CD4-positive, alpha-beta memory T cell (primary cell): ENCODE measurements at places on chromosomes 6 and 20.

DNA sequence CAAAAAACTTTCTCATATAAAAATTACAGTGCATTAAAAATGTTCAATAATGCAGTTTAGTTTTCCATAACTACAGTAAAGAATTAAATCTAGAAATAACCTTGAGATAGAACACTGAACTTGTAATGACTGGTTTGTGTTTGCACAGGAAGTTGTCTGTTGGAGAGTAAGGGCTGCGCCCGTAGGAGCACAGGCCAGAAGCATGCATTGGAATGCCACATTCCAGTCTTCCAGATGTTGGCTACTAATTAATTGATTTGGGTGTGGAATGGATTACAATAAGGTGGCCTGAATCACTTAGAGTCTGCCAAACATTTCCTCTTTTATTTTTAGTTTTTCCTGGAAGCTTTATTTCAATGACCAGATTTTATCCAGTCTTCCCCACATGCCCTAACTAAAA is 582.6 kb upstream of the MMS22L start:
- H3K27me3 ChIP-seq = no peaks in the 10 kb centered on the region
- H3K4me3 ChIP-seq = no peak overlapping the region
- H3K27ac ChIP-seq = no peak overlapping the region
- DNase-seq = no peak
- H3K4me1 ChIP-seq = no peaks in the 10 kb centered on the region
- no peaks in the 10 kb centered on the region for H3K36me3 ChIP-seq

GRCh38 chr20:48295966-48296421 is 510.7 kb upstream of the SULF2 start:
- H3K4me1 ChIP-seq = no peaks in the 10 kb centered on the region
- no peaks in the 10 kb centered on the region for H3K27me3 ChIP-seq
- H3K4me3 ChIP-seq = no peak overlapping the region

GRCh38 chr20:1150218-1150617 is 31.8 kb downstream of the PSMF1 start:
- no peak for DNase-seq
- no peaks in the 10 kb centered on the region for H3K27me3 ChIP-seq
- H3K36me3 ChIP-seq = peaks cover 22% of the 10 kb centered on the region
- H3K27ac ChIP-seq = no peak overlapping the region
- H3K4me1 ChIP-seq = peaks cover 4% of the 10 kb centered on the region

DNA sequence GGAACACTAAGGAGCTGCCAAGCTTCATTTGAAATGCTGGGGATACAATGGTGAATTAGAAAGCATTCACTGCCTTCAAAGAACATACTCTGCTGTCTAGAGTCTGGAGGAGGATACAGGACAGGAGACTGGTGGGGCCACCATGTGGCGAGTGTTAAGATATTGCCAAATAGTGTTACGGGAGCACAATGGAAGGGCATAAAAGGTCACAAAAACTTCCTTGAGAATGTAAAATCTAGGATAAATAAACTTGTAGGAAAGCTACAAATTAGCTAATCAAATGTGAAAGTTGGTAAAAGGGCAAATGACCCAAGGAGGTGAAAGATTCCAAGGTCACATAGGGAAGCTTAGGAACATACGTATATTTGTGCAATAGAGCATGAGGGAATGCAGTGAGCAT is 271.7 kb downstream of the RFPL4B start:
- H3K4me1 ChIP-seq = no peaks in the 10 kb centered on the region
- H3K27me3 ChIP-seq = no peaks in the 10 kb centered on the region
- no peaks in the 10 kb centered on the region for H3K36me3 ChIP-seq
- H3K4me3 ChIP-seq = no peak overlapping the region
- no peak for DNase-seq

DNA sequence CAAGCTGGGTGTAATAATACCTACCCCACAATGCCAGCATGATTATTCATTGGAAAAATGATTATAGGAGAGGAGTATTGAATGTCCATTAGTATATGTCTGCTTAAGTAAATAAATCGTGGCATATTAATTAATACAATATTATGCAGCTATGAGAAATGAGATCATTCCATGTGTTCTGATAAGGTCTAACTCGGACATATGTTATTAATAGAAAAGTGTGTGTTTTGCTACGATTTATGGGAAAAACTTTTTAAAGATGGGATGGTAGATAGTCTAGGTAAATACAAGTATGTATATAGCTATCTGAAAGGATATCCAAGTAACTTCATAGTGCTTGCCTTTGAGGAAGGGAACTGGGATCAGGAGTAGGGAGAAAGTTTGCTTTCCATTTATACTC is 61.5 kb upstream of the CDKAL1 start:
- H3K4me1 ChIP-seq = no peaks in the 10 kb centered on the region
- H3K36me3 ChIP-seq = no peaks in the 10 kb centered on the region
- no peak for DNase-seq
- no peak overlapping the region for H3K27ac ChIP-seq

- H3K27ac ChIP-seq = no peak overlapping the region
- no peak overlapping the region for H3K4me3 ChIP-seq
- DNase-seq = no peak
- no peaks in the 10 kb centered on the region for H3K36me3 ChIP-seq
These were observed 139.7 kb upstream of the FLRT3 start for GRCh38 chr20:14477125-14477524.

- H3K4me1 ChIP-seq = no peaks in the 10 kb centered on the region
- no peak for DNase-seq
- H3K36me3 ChIP-seq = no peaks in the 10 kb centered on the region
- H3K27me3 ChIP-seq = no peaks in the 10 kb centered on the region
- no peak overlapping the region for H3K27ac ChIP-seq
These were observed 73.7 kb downstream of the SMLR1 start for GRCh38 chr6:130900913-130901312.

DNA sequence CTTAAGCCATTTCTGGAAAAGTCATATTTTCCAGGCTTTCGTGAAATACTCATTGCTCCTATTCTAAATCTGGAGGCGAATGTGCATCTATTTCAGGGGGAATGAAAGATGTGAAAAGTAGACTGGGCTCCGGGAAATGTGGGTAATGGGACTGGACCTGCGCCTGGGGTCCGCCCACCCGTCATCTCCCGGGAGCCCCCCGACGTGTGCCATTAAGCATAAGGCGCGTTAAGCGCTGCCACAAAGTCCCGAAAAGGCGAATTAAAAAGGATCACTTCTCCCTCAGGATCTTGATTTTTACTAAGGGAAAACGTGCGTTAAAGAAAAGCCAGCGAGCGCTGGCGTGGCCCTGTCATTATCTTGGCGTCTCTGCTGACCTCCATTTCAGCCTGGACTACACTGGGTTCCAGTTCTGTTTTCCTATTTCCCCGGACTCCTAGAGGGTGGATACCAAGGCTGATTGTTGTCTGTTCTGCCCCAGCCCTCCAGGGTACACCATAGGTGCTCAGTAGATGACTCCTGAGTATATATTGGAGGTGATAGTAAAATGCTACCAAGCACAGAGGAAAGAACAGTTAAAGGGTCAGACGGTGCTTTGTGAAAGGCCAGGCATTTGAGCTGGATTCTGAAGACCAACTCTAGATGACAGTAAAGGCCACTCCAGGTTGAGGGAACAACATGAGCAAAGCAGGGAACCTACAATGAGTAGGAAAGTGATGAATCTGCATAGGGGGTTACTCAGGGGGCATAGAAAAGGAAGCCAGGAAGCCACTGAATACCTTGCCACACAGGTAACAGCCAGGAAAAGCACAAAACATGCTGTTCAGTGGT is 89.2 kb upstream of the ARID1B start:
- no peaks in the 10 kb centered on the region for H3K36me3 ChIP-seq
- H3K4me3 ChIP-seq = peak overlapping the region; percentile 61
- DNase-seq = peak; percentile 5
- H3K27me3 ChIP-seq = no peaks in the 10 kb centered on the region

- H3K36me3 ChIP-seq = no peaks in the 10 kb centered on the region
- H3K27me3 ChIP-seq = no peaks in the 10 kb centered on the region
- peaks cover 26% of the 10 kb centered on the region for H3K4me1 ChIP-seq
- peak overlapping the region; percentile 38 for H3K4me3 ChIP-seq
- H3K27ac ChIP-seq = peak overlapping the region; percentile 4
- peak; percentile 22 for DNase-seq
These were observed 81.9 kb downstream of the PLCB1 start for GRCh38 chr20:8213831-8214587.

DNA sequence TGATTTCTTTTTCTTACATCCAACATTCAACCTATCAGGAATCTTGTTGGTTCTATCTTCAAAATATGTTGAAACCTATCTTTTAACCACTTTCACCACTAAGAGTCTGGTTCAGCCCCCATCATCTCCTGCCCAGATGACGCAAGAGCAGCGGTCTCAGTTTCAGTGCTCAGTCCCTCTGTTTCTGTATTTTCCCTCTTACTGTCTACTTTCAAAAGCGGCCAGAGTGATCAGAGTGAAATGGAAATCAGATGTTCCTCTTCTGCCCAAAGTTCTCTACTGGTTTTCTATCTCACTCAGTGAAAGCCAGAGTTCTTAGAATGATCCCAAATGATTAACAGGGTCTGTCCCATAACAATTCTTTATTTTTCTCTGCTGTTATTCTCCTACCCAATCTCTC is 147.9 kb upstream of the PDE7B start:
- no peaks in the 10 kb centered on the region for H3K36me3 ChIP-seq
- H3K4me3 ChIP-seq = no peak overlapping the region
- no peaks in the 10 kb centered on the region for H3K4me1 ChIP-seq
- no peaks in the 10 kb centered on the region for H3K27me3 ChIP-seq

DNA sequence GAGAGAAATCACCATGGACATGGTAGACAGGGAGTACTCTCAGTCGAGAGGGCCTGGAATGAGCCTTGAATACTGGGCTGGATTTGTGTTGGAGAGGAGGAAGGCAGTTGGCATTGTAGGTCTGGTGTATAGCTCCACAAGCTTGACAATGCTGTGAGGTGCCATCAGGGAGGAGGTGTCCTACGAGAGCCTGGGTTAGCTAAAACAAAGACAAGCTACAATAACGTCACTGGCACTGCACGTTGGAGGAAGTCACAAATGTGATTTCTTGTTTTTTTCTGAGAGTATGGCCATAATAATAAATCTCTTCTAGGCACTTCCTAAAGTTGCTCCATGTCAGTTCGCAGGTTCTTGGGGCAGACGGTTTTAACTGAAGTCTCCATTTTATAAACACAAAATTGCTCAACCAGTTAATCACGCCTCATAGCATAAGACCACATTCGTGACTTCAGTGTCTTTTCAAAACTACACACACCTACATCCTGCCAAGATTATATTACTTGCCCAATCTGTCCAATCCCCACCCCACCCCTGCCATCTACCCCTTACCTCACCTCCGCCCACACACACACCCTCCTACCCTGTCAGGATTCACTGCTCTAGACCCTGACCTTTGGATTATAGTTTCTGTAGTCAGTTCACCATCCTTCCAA is 4.4 kb upstream of the HLA-DMB start:
- H3K27ac ChIP-seq = peak overlapping the region; percentile 43
- no peak for DNase-seq
- no peak overlapping the region for H3K4me3 ChIP-seq
- peaks cover 52% of the 10 kb centered on the region for H3K4me1 ChIP-seq
- H3K27me3 ChIP-seq = no peaks in the 10 kb centered on the region

DNA sequence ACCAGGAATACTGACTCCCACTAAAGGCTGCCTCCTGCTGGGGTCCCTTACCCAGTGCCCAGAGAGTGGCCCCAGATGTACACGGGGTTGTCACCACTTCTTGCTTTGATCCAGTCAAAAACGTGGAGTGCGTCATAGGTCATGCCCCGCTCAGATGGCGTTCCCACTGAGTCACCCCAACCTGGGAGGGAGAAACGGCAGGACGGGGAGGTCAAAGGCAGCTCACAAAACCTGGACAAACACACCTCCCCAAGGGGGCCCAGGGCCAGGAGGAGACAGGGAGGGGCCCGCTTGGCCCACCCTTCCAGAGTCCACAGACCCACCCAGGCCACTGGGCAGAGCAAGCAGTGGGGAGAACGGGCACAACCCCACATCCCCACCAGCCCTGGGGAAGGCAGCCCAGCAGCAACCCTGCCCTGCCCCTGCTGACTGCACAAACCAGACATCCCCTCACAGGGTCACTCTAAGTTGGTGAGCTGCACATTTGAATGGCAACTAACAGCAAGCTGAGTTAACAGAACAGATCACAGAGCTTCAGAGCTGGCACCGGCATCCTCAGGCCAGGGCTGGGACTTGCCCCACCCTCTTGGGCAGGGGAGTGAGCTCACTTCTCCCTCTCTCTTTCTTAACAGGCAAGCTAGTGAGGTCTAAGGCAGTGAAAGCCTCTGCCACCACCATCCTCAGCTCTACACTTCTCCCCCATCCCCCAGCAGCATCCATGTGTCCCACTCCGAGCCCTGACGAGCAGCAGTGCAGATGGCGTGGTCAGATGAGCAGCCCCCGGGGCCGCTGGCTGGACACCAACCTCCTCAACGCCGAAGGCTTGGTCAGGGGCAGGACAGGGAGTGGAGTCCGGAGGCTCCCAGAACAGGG is 61.7 kb downstream of the PYGB start:
- no peaks in the 10 kb centered on the region for H3K36me3 ChIP-seq
- no peak for DNase-seq
- H3K4me1 ChIP-seq = peaks cover 20% of the 10 kb centered on the region
- no peaks in the 10 kb centered on the region for H3K27me3 ChIP-seq
- H3K27ac ChIP-seq = no peak overlapping the region

DNA sequence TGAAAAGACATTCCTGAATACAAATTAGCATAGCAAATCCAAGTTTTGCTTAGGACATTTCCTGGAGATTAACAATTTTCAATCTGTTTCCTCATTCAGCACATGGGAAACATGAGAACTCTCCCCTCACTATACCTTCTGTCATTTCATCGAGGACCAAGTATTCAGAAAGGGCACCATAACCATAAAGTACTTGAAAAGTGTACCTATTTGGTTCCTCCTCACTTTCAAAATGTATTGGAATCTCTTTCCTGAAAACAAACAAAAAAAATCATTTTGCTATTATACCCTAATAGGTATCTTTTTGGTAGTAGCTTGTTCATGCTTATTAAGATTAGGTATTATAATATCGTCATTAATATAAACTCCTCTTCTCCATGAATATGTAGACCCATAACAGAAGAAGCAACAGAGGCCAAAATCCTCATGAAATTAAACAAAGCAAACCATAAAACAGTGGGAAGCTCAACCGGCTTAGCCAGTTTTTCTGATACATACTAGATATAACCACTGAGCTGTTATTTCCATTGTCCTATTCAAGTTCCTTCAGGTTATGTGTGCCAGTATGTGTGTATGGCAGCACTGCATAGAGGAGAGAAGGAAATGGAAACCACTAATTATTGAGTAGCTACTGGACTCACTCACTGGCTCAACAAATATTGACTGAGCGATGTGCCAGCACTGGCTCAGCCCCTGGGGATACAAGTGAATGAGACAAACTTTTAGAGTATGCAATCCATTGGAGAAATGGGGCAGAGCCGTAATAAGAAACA is 274.0 kb downstream of the MAFB start:
- no peaks in the 10 kb centered on the region for H3K27me3 ChIP-seq
- no peaks in the 10 kb centered on the region for H3K4me1 ChIP-seq
- no peak for DNase-seq
- no peak overlapping the region for H3K27ac ChIP-seq
- no peak overlapping the region for H3K4me3 ChIP-seq

GRCh38 chr6:130778946-130779657 is 48.1 kb upstream of the SMLR1 start:
- no peaks in the 10 kb centered on the region for H3K27me3 ChIP-seq
- DNase-seq = peak; percentile 3
- H3K4me3 ChIP-seq = no peak overlapping the region
- H3K4me1 ChIP-seq = peaks cover 10% of the 10 kb centered on the region
- H3K27ac ChIP-seq = no peak overlapping the region
